ENCODE measurements at places on chromosomes 1 and 21.

- DNase-seq = no peak
These were observed 85.2 kb downstream of the KIRREL1 start for GRCh38 chr1:158078569-158079080.

GRCh38 chr1:32981003-32981901, 16.6 kb upstream of the RNF19B start:
- no peak for DNase-seq

DNA sequence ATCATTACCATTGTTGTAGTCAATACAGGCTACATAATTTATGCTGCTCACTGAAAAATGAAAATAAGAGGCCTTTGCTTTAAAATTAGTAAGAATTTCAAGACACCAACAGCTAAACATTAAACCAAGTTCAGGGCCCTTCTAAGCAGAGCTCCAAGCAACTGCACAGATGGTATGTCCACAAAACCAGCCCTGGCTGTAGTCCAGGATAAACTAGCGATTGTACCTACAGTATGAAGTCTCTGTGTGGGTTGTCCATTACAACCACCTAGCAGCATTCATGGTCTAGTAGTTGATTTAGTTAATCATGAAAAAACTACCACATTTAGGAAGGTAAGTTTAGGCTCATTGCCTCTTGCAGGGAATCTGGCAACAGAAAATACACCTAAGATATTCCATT, 35.3 kb downstream of the CLCA4 start:
- no peak for DNase-seq

GRCh38 chr1:18537386-18538306, 56.9 kb downstream of the KLHDC7A start:
- no peak for DNase-seq

DNA sequence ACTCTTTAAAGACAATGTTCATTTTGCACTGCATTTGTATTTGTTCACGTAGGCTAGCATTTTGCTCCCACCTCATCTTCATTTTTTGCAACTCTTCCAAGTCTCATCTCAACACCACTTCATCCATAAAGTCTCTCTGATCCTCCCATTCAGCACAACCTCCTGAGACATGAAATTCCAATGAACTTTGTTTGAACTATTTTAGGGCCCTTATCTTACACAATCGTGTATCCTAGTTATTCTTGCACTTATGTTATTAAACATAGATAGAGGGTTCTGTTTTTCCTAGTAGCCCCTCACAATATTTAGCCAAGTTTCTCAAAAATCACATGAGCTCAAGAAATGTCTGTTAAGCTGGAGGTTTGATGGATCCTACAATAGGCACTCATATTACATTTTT, 500.5 kb upstream of the ADAMTS5 start:
- DNase-seq = no peak

- no peak for DNase-seq
These were observed 153.4 kb downstream of the FMN2 start for GRCh38 chr1:240244968-240245628.

DNA sequence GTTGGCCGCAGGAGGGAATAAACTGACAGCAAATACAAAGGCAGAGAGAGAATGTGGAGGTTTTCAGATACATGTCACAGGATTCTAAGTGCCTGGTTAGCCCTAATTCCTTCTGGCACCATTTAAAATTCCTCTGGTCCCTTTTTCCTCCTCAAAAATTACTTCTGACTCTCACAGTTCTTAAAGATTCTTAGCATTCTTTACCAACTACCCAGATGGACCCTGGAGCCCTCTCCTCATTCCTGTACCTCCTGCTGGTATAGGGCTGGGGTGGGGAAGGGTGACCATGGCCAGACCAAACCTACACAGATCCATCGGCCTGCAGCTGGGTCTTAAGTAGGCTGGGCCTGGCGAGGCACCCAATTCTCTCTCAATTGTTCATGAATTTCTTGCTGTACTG, 7.2 kb downstream of the MKNK1 start:
- no peak for DNase-seq

DNA sequence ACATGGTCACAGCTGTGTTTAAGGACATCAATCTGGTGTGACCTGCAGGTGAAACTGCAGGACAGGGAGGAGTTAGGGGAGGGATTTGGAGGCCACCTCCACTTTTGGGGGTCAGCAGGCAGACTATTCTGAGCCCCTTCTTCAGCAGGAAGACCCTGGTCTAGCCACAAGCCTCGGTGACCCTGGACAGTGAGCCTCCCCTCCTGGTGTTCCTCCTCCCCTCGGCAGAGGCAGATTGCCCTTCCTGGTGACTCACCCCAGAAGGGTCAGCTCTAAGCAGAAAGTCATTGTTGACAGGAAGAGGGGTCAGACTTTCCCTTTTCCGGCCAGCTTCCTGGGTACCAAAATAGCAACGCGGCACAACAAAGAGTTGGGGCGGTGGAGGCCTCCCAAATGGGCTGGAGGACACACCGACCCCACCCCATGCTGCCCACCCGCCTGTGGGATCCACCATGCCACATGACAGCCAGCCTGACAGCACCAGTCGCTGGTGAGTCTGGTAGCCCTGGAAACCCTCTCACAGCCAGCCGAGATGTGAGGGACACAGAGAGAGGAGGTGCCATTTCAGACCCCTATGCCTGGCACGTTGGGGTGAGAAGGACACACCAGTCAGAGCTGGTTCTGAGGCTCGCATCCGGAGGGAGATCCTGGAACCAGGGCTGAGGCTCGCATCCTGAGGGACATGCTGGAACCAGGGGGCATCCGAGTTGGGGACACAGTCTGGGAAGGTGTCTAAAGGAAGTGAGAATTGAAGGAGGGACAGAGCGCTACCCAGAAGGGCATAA, 14.7 kb upstream of the CSF1 start:
- no peak for DNase-seq

DNA sequence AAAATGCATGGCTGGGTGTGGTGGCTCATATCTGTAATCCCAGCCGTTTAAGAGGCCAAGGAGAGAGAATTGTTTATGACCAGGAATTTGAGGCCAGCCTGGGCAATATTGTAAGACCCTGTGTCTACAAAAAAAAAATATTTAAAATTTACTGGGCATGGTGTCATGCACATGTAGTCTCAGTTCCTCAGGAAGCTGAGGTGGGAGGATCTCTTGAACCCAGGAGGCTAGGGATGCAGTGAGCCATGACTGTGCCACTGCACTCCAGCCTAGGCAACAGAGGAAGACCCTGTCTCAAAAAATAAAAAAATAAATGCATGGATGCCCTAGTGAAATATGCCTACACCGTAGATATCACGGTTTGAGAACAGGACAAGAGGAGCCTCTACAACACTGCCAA, 1331.2 kb upstream of the B3GALT2 start:
- no peak for DNase-seq

DNA sequence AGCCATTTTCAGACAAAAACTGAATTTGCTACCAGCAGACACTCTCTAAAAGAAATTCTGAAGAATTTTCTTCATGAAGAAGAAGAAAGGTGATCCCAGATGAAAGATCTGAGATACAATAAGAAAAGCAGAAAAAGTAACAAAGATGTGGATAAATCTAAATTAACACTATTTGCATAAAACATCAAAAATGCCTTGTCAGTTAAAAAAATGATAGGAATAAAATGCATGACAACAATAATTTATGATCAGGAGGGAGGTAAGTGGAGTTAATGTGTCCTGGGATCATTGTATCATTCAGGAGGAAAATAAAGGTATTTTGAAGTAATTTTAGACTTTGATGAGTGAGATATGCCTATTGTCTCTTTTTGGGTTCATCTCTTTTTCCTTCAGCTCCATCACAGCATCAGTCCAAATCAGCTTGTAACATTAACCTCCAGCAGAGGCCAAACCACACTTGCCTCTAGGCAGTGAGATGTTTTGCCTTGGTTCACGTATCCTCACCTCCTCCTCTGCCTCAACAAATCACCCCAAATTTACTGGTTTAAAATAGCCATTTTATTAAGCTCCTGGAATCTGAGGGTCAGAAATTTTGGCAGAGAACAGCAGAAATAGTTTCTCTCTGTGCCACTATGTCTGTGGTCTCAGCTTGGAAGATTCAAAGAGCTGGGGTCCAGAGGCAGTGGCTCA, 76.9 kb upstream of the HIVEP3 start:
- no peak for DNase-seq

- DNase-seq = no peak
These were observed 81.8 kb downstream of the LYST start for GRCh38 chr1:235784950-235785349.

GRCh38 chr1:93844262-93845045, 34.6 kb downstream of the DNTTIP2 start:
- DNase-seq = no peak

- no peak for DNase-seq
These were observed 20.7 kb upstream of the PADI4 start for GRCh38 chr1:17287130-17287776.

- DNase-seq = no peak
These were observed 302.9 kb downstream of the BARHL2 start for GRCh38 chr1:90414201-90414600.

DNA sequence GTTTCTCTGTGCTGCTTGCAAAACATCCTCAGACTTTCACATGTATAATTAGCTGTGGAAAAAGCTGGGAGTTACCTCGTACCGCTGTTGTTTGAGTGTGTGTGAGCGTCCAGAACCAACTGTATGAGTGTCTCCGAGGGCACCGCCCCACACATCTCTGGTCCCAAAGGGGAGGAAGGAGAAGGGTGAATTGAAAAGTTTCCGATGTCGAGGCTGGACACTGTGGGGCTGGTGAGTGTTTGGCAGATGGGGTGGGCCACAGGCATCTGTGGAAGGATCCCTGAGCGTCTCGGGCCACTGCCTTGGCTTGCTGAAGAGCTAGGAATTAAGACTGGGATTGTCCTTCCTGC, 1.2 kb downstream of the ATP2B4 start:
- DNase-seq = no peak

DNA sequence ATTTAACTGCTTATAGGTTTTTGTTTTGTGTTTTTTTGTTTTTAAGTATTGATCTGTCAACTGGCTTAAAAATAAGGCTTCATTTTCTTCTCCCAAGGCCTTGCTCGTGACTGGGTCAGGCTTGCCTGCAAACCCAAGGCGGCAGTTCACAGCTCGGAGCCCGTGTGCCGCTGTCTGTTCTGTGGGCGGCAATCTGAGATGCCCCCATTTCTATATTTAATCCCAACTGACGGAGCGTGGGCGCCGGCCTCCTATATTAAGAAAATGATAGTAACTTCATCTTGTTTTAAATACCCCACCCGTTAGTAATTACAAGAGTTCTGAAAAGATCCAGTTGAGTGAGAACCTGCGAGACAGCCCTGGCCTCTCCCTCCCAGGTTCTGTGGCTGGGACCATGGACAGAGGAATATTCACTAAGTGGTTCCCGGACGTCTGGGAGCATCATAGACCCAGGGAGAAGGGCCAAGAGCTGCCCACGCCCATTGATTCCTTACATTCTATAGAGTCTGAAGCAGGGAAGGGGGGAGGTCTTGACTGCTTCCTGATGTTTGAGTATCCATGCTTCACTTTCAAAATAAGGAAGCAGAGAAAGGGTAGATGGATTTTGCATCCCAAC, 42.6 kb upstream of the GPR153 start:
- no peak for DNase-seq

DNA sequence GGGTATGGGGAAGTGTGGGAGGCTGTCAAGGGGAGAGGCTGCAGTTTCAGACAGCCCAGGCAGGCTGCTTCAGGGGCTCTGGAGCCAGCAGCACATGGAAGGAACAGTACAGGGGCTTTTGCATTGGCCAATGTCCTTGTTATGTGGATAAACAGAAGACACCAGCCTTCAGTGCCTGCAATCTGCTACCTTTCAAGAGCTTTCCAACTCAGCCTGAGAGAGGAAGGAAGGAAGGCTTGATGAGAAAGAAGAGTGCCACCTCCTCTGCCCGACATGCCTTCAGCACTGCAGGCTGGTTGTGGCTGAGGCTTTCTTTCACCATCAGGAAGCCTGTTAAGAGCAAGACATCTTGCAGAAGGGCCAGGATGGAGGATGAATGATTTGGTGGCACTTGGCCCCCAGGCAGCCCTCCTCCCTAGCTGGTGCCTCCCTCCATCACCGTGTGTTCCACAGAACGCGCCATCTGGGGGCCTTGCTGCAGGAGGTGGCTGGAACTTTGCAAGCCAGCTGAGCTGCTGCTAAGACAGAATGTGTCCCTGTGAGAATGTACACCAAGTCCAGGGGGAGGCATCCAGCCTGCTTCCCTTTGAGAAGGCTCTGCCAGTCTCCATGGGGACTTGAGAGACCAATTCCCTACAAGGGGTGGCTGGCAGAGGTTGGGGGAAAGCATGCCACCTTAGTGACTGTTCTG, 372.4 kb upstream of the PROX1 start:
- DNase-seq = no peak
